ENCODE measurements at places on chromosomes 2 and 18. TPM values are rescaled to one million over a fixed set of nuclear protein-coding genes. Genes with fewer than 3 reads are reported as not detected.

DNA sequence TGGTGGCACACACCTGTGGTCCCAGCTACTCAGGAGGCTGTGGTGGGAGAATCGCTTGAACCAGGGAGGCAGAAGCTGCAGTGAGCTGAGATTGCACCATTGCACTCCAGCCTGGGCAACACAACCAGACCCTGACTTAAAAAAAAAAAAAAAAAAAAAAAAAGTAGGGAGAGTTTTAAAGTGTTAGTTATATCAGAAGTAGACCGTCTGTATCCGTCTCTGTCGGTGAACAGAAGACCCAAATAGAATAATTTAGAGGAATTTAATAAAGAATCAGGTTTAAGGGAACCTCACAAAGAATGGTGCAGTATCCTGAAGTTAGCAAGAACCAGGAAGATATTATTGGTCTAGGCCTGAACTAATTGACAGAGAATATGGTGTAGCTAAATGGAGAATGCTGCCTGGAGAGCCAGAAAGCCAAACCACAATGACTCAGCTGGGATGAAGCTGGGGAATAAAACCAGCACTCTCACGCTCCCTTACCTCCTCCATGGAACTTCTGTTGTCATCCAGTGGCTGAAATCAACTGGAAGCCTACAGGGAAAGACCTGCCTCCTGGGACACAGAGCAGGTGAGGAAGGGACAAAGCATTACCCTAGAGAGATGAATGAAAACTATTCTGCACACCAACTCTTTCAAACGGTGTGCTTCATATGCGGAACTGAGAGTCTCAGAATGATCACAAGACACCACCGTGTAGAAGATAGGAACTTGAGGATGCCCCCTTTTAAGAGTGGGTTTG, 39.1 kb upstream of the PLEKHM3 start:
- no peak for DNase-seq

GRCh38 chr2:121210691-121211090, 74.3 kb downstream of the TFCP2L1 start:
- DNase-seq: no peak

DNA sequence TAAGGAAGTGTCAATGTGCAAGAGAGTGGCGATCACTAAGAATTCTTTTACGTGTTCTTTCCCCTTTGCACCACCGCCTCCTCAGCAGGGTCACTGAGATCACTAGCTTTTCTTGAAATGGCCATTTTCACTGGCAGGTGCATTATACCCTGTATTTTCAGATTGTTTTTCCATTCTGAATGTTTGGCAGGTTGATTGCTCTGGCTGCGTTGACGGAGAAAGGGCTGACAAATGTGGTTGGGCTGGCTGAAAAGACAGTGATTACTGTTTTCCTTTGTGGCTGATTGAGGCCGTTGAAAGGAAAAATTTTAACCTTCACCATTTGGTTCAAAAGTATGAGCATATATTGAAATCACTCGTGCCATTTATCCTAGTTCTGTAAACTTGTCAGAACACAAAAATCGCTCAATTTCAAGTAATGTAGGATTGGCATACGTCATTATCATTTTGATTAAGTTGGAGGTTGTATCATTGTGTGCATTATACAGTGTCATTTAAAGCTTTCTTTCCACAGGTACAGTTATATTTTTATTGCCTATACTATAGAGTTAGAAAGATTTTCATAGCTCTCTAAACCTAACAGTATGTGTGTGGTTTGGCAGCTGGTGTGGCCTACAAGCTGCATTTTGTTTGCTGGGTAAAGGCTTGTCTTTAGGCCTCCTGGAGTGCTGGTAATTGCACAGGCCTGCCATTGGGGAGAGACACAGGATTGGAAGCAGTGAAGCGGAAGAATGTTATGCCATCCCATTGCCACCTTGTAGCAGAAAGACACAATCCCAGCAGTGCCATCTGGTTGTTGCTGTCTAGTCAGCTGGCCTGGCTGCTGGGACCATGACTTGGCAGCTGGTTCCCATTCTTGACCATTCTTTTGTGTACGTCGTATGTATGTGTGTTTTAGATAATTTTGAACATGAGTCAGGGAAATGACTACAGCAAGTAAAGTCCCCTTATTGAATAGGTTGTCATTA, 36.7 kb downstream of the DYNC1I2 start:
- no peak for DNase-seq

GRCh38 chr2:140311905-140312304, 1531.7 kb upstream of the NXPH2 start:
- DNase-seq: no peak

DNA sequence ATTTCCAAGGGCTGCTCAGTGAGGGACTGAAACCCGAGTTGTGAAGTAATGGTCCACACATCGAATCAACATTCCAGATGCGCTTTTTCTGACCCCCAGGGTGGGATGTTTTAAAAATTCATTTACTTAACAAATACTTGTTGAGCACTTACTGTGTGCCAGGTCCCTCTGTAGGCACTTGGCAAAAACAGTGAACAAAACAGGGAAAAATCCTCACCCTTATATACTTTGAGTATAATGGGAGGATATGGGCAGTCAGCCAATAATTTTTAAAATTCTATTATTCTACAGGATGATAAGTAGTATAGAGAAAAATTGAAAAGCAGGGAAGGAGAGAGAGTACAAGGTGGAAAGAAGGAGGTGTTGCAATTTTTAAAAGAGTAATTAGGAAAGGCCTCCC, 31.3 kb upstream of the AFTPH start:
- DNase-seq: no peak

DNA sequence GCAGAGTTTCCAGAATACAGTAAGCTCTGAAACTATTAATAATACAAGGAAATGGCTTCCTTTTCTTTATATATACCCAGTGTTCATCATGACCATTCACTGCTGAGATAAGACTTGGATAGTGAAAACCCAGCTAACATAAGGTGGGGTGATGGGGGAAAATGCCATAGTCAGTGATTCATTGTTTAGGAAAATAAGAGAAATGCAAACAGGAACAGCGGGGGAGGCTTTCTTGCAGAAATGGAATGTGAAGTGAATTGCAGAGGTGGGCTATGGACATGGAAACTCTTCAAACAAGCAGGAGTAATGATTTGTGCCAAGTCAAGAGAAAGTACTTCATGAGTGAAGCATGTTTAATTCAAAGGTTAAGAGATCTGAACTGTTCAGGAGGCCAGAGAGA, 519.4 kb downstream of the TDRD15 start:
- DNase-seq: no peak

DNA sequence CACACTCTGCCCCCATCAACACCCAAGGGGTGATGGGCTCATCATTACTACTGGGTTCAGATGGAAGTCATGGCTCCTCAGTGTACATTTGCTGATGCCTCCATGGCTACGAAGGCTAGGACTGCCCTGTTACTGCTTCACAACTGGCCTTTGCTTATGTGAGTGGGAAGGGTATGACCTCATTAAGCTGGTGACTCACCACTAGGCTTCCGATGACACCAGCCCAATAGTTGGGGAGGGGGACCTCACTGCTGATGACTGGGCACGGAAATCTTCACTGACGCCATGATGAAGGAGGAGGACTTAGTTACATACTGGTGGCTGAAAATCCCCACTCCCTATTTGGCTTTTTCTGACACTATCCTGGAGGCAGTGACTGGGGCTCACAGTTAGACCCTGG, 263.2 kb downstream of the CMPK2 start:
- no peak for DNase-seq

- DNase-seq: no peak
Observed at GRCh38 chr2:8740136-8740535, 58.3 kb downstream of the ID2 start.

GRCh38 chr2:234955971-234956509, 4.2 kb downstream of the SH3BP4 start:
- DNase-seq: no peak

GRCh38 chr18:11674119-11674518, 14.9 kb upstream of the GNAL start:
- no peak for DNase-seq

DNA sequence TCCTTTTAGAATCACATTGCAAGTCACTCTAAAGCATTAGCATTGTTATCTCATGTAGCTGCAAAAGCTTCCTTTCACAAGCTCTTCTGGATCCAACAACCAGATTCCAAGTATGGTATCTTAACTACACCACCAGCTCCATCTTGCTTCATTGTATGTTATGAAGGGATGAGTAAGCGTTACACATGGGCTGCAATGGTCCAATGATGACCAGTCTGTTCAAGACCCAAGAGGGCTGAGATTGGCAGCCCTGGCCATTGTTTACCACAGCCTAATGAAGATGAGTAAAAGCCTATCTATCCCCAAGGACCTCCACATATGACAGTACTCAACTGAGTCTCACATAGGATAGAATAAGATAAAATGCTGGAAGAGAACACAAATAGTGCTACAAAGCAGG, 6.3 kb downstream of the CFLAR start:
- no peak for DNase-seq

GRCh38 chr2:137865954-137866540, 98.2 kb upstream of the HNMT start:
- no peak for DNase-seq

DNA sequence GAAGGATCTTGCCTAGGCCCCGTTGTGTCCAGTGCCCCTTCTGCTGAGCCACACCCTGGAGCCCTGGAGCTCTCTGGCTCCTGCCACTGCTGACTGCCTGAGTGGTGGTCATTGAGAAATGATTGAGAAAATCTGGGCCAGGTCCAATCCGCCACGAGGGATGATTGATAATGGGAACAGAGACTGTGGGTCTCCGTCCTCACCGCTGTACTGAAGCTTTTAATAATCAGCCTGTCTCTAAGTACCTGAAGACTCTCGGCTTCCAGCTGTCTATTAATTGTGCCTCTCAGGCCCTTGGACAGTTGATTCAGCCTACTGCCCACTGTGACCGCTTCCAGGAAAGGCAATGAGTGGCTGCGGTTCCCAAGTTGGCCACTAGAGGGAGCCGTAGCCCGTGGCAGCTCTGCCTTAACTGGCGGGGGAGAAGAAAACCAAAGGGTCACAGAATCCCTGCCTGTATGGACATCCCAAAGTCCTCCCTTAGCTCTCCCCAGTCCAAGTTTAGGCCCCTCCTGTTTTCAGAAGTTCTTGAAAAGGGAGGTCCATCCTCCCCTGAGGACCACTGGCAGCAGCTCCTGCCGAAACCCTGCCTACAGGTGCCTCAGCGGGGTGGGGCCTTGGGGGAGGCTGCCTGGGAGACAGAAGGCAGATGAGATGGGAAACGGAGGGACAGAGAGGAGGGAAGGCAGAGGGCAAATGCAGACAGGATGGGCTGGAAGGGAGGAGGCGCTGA, 213.6 kb downstream of the TNS1 start:
- peak; percentile 77 for DNase-seq

DNA sequence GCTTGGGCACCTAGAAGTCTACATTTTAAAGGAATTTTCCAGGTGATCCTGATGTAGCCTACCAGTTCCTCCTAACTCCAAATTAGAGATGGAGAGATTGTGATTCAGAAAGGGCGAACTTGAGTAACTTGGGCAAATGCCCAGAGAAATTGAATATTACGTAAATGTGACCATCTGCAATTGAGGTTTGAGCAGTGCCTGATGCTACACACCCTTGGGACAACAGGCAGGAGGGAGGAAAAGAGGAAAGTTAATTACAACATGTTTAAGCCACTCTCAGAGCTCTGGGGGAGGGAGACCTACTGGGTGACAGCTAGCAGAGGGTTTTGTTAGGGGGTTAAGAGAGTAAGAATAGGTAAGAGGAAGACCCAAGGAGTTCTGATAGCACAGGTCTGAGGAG, 208.9 kb downstream of the LPIN1 start:
- DNase-seq: no peak

- DNase-seq: no peak
Observed at GRCh38 chr2:187819624-187820023, 265.4 kb upstream of the TFPI start.

GRCh38 chr18:41391616-41392595, 563.1 kb upstream of the PIK3C3 start:
- peak; percentile 49 for DNase-seq

GRCh38 chr18:46722051-46722450, 34.8 kb downstream of the ST8SIA5 start:
- no peak for DNase-seq

DNA sequence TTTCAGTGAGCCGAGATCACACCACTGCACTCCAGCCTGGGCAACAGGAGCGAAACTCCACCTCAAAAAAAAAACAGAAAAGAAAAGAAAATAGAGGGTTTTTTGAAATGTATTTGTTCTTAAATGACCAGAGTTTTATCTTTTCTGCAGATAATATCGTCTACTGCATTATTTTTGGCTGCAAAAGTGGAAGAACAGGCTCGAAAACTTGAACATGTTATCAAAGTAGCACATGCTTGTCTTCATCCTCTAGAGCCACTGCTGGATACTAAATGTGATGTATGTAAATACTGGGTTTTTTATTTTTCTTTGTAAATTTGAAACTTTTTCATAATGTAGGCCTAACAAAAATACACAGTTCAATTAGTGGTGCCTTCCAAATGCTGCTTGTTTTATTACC, 18.1 kb downstream of the CCNT2 start:
- no peak for DNase-seq

DNA sequence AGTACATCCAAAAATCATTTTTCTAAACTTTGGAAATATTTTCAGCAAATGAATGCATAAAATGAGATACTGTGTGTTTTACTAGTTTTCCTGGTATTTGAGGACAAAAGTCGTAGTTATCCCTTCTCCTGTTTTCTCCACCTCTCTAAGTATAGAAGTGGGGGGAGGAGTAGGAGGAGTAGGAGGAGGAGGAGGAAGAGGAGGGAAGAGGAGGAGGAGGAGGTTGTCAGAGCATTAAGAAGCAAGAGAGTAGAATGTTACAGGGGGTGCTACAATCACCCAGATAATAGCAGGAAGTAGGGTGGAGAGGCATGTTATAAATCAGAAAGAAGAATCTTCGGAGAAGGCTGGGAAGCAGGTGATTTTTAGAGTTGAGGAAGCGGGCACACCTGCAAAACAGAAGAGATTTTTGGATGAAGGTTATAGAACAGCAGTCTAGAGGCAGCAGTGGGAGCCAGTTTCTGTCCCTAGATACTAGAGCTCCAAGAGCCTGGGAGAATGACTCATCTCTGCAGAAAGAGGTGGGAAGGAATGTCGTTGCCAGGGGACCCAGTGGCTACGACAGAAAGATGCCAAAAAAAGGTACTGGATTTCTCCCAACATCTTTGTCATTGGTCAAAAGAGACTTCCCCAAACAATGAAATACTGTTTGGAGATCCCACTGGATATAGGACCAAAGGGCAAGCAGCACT, 44.2 kb upstream of the AQP4 start:
- no peak for DNase-seq

- DNase-seq: no peak
Observed at GRCh38 chr18:6158958-6159357, 255.8 kb downstream of the L3MBTL4 start.

GRCh38 chr2:8334866-8335325, 347.0 kb upstream of the ID2 start:
- DNase-seq: no peak

The REEP1 gene
- 17.3 TPM for polyA plus RNA-seq

The KCNF1 gene
- polyA plus RNA-seq: 1.3 TPM

The DHRS9 gene
- polyA plus RNA-seq: 0.73 TPM

The PIEZO2 gene
- 232 TPM for polyA plus RNA-seq

The SLC19A3 gene
- polyA plus RNA-seq: 20.3 TPM

The EHBP1 gene
- polyA plus RNA-seq: 48.4 TPM

The SLC4A5 gene
- 8.5 TPM for polyA plus RNA-seq

The TEX44 gene
- not detected for polyA plus RNA-seq

The ASIC4 gene
- 0.27 TPM for polyA plus RNA-seq

The PUS10 gene
- 14.6 TPM for polyA plus RNA-seq

Measured in right lung (tissue), 10 donors.